ENCODE measurements at places on chromosomes 7 and 10. TPM values are rescaled to one million over a fixed set of nuclear protein-coding genes. Genes with fewer than 3 reads are reported as not detected.

DNA sequence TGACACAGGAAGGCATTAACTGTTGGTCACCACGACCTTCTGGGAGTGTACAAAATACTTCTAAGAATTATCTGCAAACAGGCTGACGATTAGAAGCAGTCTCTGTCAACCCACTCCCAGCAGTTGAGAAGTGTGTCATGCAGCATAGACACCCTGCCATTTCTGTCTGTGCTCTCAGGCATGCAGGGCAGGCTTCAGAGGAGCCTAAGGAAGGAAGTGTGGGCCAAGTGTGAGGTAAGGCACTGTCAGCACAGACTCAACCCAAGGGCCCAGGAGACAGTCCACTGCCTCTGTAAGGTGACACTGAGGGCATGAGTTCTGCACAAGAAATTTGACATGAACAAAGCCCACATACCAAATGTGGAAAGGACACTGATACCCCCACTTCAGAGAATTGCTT, 109.0 kb upstream of the VIPR2 start:
- H3K4me3 ChIP-seq = no peak overlapping the region
- H3K36me3 ChIP-seq = no peaks in the 10 kb centered on the region
- DNase-seq = no peak
- no peak overlapping the region for H3K27ac ChIP-seq
- no peaks in the 10 kb centered on the region for H3K27me3 ChIP-seq
- H3K4me1 ChIP-seq = no peaks in the 10 kb centered on the region

DNA sequence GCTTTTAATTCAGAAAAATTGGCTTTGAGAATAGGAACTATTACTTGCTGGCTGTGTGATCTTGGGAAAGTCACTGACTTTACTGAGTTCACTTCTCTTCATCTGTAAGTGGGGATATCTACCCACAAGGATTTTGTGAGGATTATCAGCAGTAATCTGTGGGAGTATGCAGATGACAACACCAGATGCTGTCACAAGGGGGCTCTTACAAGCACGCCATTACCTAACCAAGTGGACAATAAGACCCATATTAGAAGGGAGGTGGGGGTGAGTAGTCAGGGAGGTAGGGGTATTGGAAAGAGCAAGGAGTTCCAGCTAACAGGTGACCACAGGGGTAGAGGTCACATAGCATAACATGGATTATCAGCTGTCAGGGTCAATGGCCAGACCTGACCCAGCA, 569.4 kb downstream of the SUGCT start:
- DNase-seq = no peak
- no peak overlapping the region for H3K27ac ChIP-seq
- H3K27me3 ChIP-seq = no peaks in the 10 kb centered on the region
- H3K4me1 ChIP-seq = no peaks in the 10 kb centered on the region
- no peaks in the 10 kb centered on the region for H3K36me3 ChIP-seq

- no peaks in the 10 kb centered on the region for H3K4me1 ChIP-seq
- H3K36me3 ChIP-seq = no peaks in the 10 kb centered on the region
- peak; percentile 62 for DNase-seq
- H3K4me3 ChIP-seq = peak overlapping the region; percentile 73
- peaks cover 19% of the 10 kb centered on the region for H3K27me3 ChIP-seq
- peak overlapping the region; percentile 89 for H3K27ac ChIP-seq
Measured at GRCh38 chr7:116500078-116500853, 728 bp downstream of the CAV2 start.

- H3K27ac ChIP-seq = no peak overlapping the region
- no peak for DNase-seq
- H3K36me3 ChIP-seq = peaks cover 14% of the 10 kb centered on the region
Measured at GRCh38 chr10:7968510-7969112, 85.9 kb upstream of the GATA3 start.

GRCh38 chr7:726854-727103, 280 bp downstream of the DNAAF5 start:
- H3K4me3 ChIP-seq = peak overlapping the region; percentile 97
- peaks cover 35% of the 10 kb centered on the region for H3K4me1 ChIP-seq
- no peak for DNase-seq
- no peaks in the 10 kb centered on the region for H3K27me3 ChIP-seq

DNA sequence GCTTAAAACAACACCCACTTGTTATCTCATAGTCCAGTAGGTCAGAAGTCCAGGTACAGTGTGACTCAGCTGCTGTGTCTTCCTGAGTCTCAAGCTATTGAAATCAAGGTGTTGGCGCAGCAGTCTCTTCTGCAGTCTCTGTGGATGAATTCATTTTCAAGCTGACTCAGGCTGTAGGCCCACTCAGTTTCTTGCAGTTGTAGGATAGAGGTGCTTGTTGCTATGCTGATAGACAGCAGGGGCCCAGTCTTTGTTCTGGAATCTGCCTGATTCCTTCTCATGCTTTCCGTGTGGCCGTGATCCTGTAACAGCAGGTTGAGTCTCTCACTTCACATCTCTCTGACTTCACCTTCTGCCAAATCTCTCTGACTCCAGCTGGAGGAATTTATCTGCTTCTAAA, 400.4 kb upstream of the POM121L12 start:
- no peaks in the 10 kb centered on the region for H3K4me1 ChIP-seq
- no peaks in the 10 kb centered on the region for H3K27me3 ChIP-seq
- no peak for DNase-seq
- H3K4me3 ChIP-seq = no peak overlapping the region
- H3K27ac ChIP-seq = no peak overlapping the region

- no peaks in the 10 kb centered on the region for H3K4me1 ChIP-seq
- no peak for DNase-seq
- H3K4me3 ChIP-seq = no peak overlapping the region
- H3K27ac ChIP-seq = no peak overlapping the region
- no peaks in the 10 kb centered on the region for H3K27me3 ChIP-seq
- no peaks in the 10 kb centered on the region for H3K36me3 ChIP-seq
Measured at GRCh38 chr7:69833964-69834363, 235.7 kb downstream of the AUTS2 start.

GRCh38 chr7:131627735-131628190, 71.3 kb upstream of the PODXL start:
- no peak overlapping the region for H3K27ac ChIP-seq
- H3K36me3 ChIP-seq = no peaks in the 10 kb centered on the region
- no peaks in the 10 kb centered on the region for H3K4me1 ChIP-seq
- H3K4me3 ChIP-seq = no peak overlapping the region

DNA sequence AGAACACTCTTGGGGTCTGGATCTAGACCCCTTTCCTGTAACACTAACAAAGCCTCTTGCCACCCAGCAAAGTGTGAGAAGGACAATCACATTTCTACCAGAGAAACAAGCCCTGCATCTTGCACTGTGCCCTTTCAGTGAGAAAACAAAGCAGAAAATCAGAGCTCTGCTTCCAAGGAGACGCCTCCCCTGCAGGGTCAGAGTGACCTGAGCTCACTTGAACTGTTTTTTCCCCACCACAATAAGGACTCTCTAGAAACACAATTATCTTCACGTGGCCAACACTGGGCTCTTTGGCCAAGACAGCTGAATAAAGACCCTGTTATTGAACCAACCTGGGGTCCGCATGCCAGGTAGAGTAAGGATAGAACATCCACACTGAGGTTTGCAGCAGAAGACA, 30.1 kb upstream of the PRLHR start:
- no peaks in the 10 kb centered on the region for H3K4me1 ChIP-seq
- no peak overlapping the region for H3K27ac ChIP-seq
- H3K4me3 ChIP-seq = no peak overlapping the region
- H3K27me3 ChIP-seq = peaks cover 14% of the 10 kb centered on the region

- no peak overlapping the region for H3K4me3 ChIP-seq
- H3K36me3 ChIP-seq = no peaks in the 10 kb centered on the region
- no peak for DNase-seq
- peak overlapping the region; percentile 3 for H3K27ac ChIP-seq
Measured at GRCh38 chr10:91597197-91597881, 35.5 kb downstream of the PPP1R3C start.

- H3K36me3 ChIP-seq = no peaks in the 10 kb centered on the region
- H3K4me3 ChIP-seq = peak overlapping the region; percentile 15
- peaks cover 46% of the 10 kb centered on the region for H3K27me3 ChIP-seq
Measured at GRCh38 chr10:8035006-8035640, 19.4 kb upstream of the GATA3 start.

- no peak overlapping the region for H3K4me3 ChIP-seq
- no peak overlapping the region for H3K27ac ChIP-seq
- DNase-seq = no peak
- H3K27me3 ChIP-seq = no peaks in the 10 kb centered on the region
- no peaks in the 10 kb centered on the region for H3K36me3 ChIP-seq
Measured at GRCh38 chr7:125278318-125278717, 348.7 kb upstream of the POT1 start.

GRCh38 chr7:12137283-12137682, 73.8 kb upstream of the TMEM106B start:
- no peak overlapping the region for H3K27ac ChIP-seq
- H3K36me3 ChIP-seq = no peaks in the 10 kb centered on the region
- no peaks in the 10 kb centered on the region for H3K4me1 ChIP-seq
- DNase-seq = no peak

GRCh38 chr7:127974446-127975035, 56.7 kb downstream of the LRRC4 start:
- H3K27me3 ChIP-seq = no peaks in the 10 kb centered on the region
- peaks cover 18% of the 10 kb centered on the region for H3K36me3 ChIP-seq
- no peak for DNase-seq

GRCh38 chr10:101624526-101625102, 36.5 kb downstream of the DPCD start:
- H3K4me3 ChIP-seq = no peak overlapping the region
- peaks cover 78% of the 10 kb centered on the region for H3K36me3 ChIP-seq
- H3K4me1 ChIP-seq = no peaks in the 10 kb centered on the region
- H3K27ac ChIP-seq = no peak overlapping the region
- H3K27me3 ChIP-seq = no peaks in the 10 kb centered on the region
- no peak for DNase-seq

- DNase-seq = no peak
- no peak overlapping the region for H3K27ac ChIP-seq
- peaks cover 21% of the 10 kb centered on the region for H3K4me1 ChIP-seq
- H3K27me3 ChIP-seq = no peaks in the 10 kb centered on the region
- no peak overlapping the region for H3K4me3 ChIP-seq
Measured at GRCh38 chr7:42222125-42222524, 14.9 kb downstream of the GLI3 start.

- no peak overlapping the region for H3K4me3 ChIP-seq
- no peak overlapping the region for H3K27ac ChIP-seq
- no peaks in the 10 kb centered on the region for H3K36me3 ChIP-seq
- H3K27me3 ChIP-seq = no peaks in the 10 kb centered on the region
- DNase-seq = no peak
- H3K4me1 ChIP-seq = no peaks in the 10 kb centered on the region
Measured at GRCh38 chr7:146635205-146636032, 518.8 kb downstream of the CNTNAP2 start.

DNA sequence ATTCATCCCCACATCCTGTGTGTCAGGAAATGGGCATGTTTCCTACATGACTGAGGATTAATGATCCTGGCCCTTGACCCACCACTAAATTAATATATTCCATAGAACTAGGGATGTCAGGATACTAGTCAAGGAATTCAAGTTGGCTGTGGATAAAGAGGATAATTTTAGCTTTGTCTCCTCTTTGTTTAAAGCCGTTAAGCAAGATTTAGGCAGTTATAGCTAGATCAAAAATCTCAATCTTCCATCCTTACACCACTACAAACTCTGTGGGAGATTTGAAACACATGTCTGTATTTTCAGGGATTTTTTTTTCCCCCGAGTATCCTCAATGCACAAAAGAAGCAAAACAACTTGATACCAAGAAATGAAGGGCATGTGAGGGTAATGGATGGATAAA, 417.1 kb downstream of the MAGI2 start:
- no peaks in the 10 kb centered on the region for H3K36me3 ChIP-seq
- DNase-seq = no peak
- no peaks in the 10 kb centered on the region for H3K27me3 ChIP-seq
- no peak overlapping the region for H3K27ac ChIP-seq
- H3K4me1 ChIP-seq = no peaks in the 10 kb centered on the region

- peak; percentile 46 for DNase-seq
- peaks cover 53% of the 10 kb centered on the region for H3K4me1 ChIP-seq
- no peaks in the 10 kb centered on the region for H3K36me3 ChIP-seq
- H3K4me3 ChIP-seq = peak overlapping the region; percentile 90
- peak overlapping the region; percentile 100 for H3K27ac ChIP-seq
- H3K27me3 ChIP-seq = no peaks in the 10 kb centered on the region
Measured at GRCh38 chr7:30285536-30286284, 1.3 kb downstream of the ZNRF2 start.

GRCh38 chr10:132443605-132443982, 46.6 kb downstream of the PWWP2B start:
- no peak overlapping the region for H3K4me3 ChIP-seq
- H3K27me3 ChIP-seq = no peaks in the 10 kb centered on the region
- peaks cover 31% of the 10 kb centered on the region for H3K4me1 ChIP-seq
- H3K36me3 ChIP-seq = no peaks in the 10 kb centered on the region
- no peak overlapping the region for H3K27ac ChIP-seq

DNA sequence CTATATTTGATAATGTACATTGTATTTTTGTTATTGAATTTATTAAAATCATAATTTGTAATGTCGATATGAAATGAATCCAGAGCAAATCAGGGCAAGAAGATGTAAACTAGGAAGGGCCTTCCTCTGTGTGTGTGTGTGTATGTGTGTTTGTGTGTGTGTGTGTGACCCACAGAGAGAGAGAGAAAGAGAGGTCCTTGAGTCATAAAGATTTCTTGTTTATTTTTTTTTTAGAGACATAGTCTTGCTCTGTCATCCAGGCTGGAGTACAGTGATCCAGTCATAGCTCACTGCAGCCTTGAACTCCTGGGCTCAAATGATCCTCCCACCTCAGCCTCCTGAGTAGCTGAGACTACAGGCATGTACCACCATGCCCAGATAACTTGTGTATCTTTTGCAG, 50.7 kb downstream of the INPP5F start:
- H3K27ac ChIP-seq = no peak overlapping the region
- no peaks in the 10 kb centered on the region for H3K4me1 ChIP-seq
- DNase-seq = no peak
- H3K27me3 ChIP-seq = no peaks in the 10 kb centered on the region

DNA sequence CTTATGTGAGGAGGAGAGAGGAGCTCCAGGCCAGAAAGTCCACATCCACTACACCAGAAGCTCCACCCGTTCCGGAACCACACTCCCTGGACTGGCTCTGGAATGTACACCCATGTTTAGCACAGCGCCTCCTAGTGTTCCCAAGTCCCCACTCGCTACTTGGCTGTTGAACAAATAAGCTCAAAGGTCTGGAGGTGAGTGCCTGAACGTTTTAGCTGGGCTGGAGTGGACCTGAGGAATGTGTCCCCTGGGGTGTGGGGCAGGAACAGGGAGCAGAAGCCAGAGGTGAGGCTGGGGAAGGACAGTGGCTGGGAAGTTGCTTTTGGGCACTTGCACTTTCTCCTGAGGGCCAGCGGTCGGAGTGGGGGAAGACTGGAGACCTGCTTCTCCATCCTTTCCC, 164.1 kb upstream of the CDCA7L start:
- no peak overlapping the region for H3K4me3 ChIP-seq
- no peaks in the 10 kb centered on the region for H3K27me3 ChIP-seq
- H3K4me1 ChIP-seq = peaks cover 14% of the 10 kb centered on the region
- no peak overlapping the region for H3K27ac ChIP-seq

The DGKB gene
- total RNA-seq = 0.89 TPM

The HOXA7 gene
- 1.1 TPM for total RNA-seq

The LRRC27 gene
- total RNA-seq = 18.1 TPM

The ITGA8 gene
- total RNA-seq = 35.0 TPM

The NRAP gene
- not detected for total RNA-seq

The CDH23 gene
- 4.0 TPM for total RNA-seq

The AKR1D1 gene
- not detected for total RNA-seq

The MYO3A gene
- total RNA-seq = 29.8 TPM

The DYNC1I1 gene
- 34.2 TPM for total RNA-seq

The FOXI2 gene
- 0.18 TPM for total RNA-seq

The WAPL gene
- total RNA-seq = 100 TPM
